NCI-H1436 treated with DMSO at 0.1 percent for 48 hours (cell line): ENCODE measurements at places on chromosomes 2 and 18.

- no peak for DNase-seq
These were observed 176.5 kb downstream of the LTBP1 start for GRCh38 chr2:33123216-33123615.

DNA sequence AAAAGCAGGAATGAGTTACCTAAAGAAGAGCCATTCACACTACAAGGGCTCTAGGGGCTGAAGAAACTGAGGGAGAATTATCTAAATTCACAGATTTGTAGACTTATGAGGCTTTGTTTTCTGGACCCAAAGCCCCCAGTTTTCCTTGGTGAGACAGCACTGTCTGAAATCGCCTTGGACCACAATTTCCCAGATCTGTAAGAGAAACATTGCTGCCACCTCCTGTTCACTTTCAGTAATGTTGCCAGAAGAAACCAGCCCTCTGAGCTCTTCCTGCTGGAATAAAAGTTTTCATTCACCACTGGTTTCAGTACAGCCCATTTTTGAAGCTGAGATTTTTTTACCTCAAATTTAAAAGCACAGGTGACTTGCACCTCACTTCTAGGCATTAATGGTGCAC lies 169.2 kb downstream of the CDH20 start:
- DNase-seq, result no peak

DNA sequence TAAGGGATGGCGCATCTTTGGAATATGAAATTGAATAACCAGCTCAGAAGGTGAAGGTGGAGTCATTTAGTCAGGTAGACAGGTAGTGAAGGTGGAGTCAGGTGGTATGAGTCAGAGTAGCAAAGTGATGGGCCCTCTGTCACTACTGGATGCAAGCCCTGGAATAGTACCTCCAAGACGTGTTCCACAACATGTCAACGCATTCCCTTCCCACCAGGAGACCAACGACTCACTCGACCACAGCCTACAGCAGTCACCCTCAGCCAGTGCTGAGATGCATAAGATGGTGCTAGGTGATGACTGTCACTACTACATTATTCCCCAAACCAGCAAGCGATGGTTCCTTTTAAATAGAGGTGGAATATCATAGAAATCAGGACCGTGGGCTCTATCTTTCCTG lies 6.8 kb downstream of the CPLX4 start:
- no peak for DNase-seq

GRCh38 chr2:25528173-25528572 lies 145.2 kb downstream of the DTNB start:
- no peak for DNase-seq

DNA sequence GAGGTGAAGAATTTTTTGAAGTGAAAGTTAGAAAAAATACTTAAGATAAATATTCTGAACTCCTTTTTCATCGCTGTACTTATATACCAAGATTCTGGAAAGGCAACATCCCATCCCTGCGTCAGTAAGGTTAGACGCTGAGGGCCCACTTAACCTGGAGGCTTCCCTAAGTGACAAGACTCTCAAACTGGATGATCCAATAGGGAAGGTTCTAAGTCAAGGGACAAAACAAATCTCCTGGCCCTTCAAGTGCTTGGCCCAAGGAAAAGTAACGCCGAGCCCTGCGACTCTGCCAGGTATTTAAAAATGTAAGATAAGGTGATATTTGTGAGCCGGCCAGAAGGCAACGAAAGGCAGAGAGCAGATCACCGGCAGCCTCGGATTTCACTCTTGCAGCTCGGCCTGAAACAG lies 1.3 kb downstream of the STK39 start:
- DNase-seq, result no peak

DNA sequence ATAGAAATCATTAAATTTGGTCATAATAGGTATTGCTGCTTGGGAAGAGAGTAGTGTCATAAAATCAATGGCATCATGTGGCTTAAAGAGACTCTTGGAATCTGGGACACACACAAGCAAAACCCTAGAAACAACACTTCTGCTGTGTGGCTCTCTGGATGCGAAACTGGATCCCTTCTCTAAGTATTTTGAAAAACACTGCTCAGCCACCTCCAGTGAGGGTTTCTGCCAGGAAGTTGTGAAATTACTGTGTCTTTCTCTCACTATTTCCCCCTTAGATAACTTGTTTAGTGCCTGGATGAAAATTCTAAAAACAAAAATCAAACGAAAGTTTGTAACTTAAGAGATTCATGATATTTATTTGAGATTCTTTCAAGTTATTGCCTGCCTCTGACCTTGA lies 163.8 kb downstream of the RHBDD1 start:
- DNase-seq, result no peak

- DNase-seq, result no peak
These were observed 67.7 kb downstream of the MCFD2 start for GRCh38 chr2:46847726-46848412.

GRCh38 chr2:197606180-197606579 lies 69.2 kb downstream of the RFTN2 start:
- no peak for DNase-seq

- DNase-seq, result no peak
These were observed 452.3 kb upstream of the ID2 start for GRCh38 chr2:8229546-8229986.

- no peak for DNase-seq
These were observed 303.1 kb upstream of the FBXO11 start for GRCh38 chr2:48209214-48209885.

GRCh38 chr2:30336978-30337841 lies 105.9 kb downstream of the LBH start:
- DNase-seq, result no peak

DNA sequence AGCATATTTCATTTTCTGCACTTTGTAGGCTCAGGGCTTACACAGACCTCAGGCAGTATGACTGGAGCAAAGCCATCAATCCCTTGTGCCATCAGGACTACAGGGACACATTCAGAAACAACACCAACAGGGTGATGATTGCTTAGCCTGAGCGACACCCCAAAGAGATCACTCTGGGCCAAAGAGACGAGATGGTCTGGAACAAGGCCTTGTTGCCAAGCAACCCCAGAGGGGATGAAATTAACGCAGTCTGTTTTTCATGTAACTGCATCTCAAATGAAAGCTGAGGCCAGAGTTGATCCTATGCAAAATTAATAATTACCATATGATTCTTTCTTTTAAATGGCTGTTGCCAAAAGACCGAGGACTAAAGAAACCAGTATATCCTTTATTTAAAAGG lies 20.2 kb upstream of the B3GNT2 start:
- no peak for DNase-seq

- no peak for DNase-seq
These were observed 782.1 kb downstream of the EPHA4 start for GRCh38 chr2:220789961-220790360.

DNA sequence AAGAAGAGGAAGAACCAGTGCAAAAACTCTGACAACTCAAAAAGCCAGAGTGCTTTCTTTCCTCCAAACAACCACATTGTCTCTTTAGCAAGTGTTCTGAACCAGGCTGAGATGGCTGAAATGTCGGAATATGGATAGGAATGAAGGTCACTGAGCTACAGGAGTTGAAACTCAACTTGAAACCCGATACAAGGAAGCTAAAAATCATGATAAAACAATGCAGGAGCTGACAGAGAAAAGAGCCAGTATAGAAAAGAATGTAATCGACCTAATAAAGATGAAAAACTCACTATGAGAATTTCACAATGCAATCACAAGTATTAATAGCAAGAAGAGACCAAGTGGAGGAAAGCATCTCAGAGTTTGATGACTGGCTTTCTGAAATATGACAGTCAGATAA lies 15.0 kb upstream of the EIF2AK3 start:
- no peak for DNase-seq

DNA sequence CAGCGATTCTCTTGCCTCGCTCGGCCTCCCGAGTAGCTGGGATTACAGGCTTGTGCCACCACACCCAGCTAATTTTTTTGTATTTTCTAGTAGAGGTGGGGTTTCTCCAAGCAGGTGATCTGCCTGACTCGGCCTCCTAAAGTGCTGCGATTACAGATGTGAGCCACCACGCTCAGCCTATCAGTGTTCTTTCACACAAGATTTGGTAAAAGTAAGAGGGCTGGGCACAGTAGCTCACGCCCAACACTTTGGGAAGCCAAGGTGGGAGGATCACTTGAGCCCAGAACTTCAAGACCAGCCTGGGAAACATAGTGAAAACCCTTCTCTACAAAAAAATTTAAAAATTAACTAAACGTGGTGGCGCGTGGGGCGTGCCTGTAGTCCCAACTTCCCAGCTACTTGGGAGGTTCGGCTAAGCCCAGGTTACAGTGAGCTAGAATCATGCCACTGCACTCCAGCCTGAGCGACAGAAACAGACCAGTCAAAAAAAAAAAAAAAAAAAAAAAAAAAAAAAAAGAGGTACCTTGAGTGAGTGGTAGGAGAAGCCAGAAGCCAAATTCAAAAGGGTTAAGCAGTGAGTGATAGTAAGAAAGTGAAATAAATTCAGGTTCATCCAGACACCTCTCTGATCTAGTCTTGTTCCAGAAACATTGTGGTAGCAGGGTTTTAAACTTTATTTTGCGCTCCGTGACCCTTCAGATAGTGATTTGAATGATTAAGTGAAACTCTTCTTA lies 981 bp downstream of the MRPL53 start:
- no peak for DNase-seq

DNA sequence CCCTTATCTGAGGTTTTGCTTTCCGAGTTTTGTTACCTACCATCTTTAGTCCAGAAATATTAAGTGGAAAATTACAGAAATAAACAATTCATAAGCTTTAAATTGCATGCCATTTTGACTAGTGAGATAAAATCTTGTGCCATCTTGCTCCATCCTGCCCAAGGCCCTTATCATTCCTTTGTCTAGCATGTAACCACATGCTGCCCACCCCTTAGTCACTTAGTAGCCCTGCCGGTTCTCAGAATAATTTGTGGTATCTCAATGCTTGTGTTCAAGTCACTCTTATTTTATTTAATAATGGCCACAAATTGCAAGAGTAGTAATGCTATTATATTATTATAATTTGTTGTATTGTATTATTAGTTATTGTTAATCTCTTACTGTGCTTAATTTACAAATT lies 36.8 kb upstream of the VPS54 start:
- DNase-seq, result no peak

- DNase-seq, result no peak
These were observed 191.8 kb upstream of the RBBP8 start for GRCh38 chr18:22741318-22741717.

GRCh38 chr2:170739048-170739447 lies 23.9 kb downstream of the SP5 start:
- no peak for DNase-seq

DNA sequence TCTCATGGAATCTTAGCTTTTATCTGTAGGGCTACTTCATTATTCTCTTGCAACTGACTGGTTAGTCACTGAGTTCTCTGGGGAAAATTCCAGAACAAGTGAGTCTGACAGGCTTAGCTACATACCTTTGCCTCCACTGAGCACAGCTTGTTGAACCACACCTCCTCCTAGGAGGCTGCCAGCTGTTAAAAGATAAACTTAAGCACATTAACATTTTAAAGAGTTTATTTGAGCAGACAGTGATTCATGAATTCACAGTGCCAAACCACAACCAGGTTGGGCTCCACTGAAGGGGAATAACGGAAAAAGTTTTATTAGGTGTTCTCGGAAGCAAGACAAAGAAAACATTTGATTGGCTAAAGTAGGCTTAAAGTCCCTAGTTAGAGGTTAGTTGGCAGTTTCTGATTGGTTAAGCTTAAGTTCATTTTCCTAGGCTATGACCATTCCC lies 12.5 kb upstream of the SLC38A11 start:
- no peak for DNase-seq

DNA sequence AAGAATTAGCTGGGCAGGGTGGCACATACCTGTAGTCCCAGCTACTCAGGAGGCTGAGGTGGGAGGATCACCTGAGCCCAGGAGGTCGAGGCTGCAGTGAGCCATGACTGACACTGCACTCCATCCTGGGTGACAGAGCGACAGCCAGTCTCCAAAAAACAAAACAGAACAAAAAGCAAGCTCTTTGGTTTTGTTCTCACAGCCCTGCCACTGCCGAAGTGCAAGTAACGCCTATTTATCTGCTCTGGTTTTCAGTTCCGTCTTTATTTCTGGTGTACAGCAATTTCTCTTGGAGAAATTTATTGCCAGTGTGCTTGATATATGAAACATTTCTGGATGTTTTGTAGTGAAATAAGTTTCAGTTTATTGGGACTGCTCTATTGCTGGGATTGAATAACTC lies 61.9 kb downstream of the RAB10 start:
- DNase-seq, result no peak

DNA sequence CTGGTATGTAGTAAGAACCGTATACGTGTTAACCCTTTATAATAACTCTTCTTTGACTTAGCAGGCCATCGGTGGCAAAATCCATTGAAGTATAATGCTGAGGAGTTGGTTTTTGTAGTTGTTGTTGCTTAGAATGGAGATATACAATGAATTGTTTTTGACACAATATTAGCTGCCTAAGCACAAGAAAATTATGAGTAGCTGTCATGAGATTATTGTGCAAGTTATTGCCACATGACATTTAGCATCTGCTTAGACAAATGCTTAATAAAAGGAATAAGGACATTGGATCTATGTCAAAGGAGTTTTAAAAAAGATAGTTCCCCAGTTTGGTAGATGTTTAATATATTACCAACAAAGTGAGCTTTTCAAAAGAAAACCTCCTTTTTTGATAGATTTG lies 59.9 kb downstream of the ABCB11 start:
- no peak for DNase-seq

- no peak for DNase-seq
These were observed 101.7 kb upstream of the MSH2 start for GRCh38 chr2:47301277-47301618.

DNA sequence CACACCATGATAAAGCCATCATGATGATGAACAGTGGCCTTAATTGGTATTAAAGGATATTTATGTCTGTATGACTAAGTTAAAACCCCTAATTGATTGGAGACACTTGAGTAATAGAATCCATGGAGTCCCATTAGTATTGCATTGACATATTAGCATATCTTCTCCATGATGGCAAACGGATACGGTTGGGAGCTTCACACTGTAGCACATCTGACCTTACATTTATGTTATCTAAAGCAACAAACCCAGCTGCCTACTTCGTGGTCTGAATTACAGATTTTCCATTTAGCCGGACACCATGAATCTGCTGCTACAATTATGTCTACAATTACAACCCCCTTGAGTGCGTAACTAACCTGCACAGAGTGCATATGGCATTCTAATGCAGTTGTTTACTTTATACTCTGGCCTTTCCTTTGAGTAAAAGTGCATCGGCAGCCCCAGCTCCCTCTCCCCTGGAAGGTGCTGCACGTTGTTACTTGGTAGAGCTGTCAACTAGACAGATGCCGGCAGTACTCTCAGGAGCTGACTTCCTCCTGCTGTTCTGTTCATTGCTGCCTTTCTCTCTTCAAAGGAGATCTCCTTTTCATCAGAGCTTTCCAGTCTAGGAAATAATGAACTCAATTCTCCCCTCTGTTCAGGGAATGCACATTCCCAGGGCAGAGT lies 92.1 kb downstream of the LRRC30 start:
- no peak for DNase-seq

GRCh38 chr18:76524477-76524876 lies 29.4 kb upstream of the ZNF516 start:
- DNase-seq, result no peak

- no peak for DNase-seq
These were observed 37.1 kb downstream of the ICOS start for GRCh38 chr2:203973676-203974075.
